ENCODE measurements at places on chromosomes 5 and 9.

GRCh38 chr9:127802576-127803443 is at the start of gene FPGS:
Gene FPGS (plus strand): TSS chr9:127802882. CDS start chr9:127802925, 43 bp downstream.
- DNase-seq = peak; percentile 94

- DNase-seq = no peak
Observed at GRCh38 chr5:154618696-154619095, 136.5 kb upstream of the LARP1 start.

DNA sequence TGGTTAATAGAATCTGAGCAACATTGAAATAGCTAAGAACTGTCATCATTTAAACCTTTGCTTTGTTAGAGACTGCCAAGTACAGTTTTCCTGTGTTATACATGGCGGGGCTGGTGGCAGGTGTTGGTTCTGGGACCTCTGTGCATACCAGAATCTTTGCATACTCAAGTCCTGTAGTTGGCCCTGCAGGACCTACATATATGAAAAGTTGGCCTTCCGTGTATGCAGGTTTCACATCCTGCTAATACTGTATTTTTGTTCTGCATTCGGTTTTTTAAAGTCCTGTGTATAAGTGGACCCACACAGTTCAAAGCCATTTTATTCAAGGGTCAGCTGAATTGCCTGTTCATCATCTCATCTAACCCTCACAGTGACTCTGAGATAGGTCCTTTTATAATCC is 36.4 kb downstream of the LARP1 start:
- DNase-seq = no peak

DNA sequence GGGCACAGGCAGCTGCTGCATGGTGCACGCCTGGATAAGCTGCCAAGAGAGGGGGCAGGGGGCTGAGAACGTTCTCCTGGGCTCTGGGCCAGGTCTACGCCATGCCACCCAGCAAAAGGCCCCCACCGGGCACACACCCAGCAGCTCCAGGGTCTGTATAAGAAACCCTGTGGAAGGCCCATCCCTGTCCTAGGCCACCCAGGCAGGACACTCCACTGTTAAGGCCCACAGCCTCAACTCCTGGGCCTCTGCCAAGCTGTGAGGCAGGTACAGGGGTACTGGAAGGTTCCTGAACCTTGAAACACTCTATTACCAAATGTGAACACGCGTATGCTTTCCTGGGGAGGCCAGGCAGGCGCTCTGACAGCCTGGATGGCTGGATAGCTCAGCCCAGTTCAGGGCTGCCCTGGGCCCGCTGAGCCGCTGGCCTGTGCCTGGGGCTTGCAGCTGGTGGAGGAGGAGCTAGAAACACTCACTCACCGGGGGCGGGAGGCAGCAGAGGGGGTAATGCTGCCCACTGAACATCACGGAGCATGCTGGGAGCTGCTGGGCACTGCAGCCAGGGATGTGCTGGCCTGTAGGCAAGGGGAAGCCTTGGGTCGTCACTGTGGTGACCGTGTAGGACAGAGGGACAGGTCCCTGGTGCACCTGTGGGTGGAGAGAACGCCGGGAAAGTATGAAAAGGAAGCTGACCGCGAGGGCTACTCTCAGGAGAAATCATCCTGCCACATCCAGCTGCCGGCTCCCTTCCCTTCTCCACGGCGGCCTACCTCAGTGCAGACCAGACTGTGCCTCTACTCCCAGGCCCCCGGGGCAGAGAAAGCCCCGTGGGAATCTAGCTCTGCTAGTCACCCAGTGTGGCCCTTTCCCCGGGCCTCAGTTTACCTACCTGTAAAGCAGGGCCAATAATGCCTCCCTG is 6.0 kb downstream of the RNF44 start:
- peak; percentile 81 for DNase-seq

GRCh38 chr5:152641970-152642805 is 237.1 kb upstream of the NMUR2 start:
- DNase-seq = no peak

- no peak for DNase-seq
Observed at GRCh38 chr9:109590966-109591365, 92.9 kb upstream of the PTPN3 start.

DNA sequence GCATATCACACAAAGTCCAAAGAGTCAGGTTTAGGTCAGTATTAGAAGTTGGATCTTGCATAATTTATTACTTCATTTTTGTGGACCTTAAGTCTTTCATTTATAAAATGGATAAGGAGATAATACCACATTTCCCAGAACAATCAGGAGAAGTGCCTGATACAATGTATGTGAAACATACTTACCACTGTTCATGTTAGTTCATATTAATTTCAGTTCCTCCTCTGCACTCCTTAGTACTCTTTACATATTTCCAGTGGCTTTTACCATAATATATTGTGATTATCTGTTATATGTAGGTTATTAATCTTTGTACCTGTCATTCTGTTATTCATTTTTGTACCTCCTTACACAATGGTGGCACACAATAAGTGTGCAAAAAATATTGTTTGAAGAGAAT is 214.4 kb downstream of the ARL15 start:
- no peak for DNase-seq

- DNase-seq = no peak
Observed at GRCh38 chr9:88661759-88662158, 126.8 kb downstream of the NXNL2 start.

GRCh38 chr5:10593531-10594181 is 29.8 kb downstream of the ANKRD33B start:
- DNase-seq = no peak

DNA sequence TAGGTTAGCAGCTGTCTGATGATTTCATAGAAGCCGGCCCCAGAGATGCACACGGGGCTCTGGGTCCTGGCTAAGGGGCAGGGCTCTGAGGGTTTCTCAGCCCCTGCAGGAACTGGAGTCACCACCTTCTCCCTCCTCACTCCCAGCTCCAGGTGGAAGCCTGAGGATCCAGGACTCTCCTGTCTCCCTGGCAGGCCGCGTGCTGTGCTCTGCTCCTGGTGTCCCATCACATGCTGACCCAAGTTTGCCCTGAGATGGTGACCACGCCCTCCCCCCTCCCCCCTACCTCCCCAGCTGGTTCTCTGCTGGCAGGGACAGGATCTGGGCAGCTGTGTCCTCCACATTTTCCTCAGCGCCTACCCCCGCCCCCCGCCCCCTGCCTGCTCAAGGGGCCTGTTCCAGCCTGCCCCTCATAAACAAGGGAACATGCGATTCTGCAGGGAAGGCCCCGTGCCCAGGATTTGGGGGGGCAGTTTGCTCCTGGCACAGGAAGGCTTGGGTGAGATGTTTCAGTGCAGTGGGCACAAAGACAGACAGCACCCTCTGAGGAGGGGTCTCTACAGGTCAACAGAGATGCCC is 87.4 kb downstream of the PSD2 start:
- peak; percentile 73 for DNase-seq

DNA sequence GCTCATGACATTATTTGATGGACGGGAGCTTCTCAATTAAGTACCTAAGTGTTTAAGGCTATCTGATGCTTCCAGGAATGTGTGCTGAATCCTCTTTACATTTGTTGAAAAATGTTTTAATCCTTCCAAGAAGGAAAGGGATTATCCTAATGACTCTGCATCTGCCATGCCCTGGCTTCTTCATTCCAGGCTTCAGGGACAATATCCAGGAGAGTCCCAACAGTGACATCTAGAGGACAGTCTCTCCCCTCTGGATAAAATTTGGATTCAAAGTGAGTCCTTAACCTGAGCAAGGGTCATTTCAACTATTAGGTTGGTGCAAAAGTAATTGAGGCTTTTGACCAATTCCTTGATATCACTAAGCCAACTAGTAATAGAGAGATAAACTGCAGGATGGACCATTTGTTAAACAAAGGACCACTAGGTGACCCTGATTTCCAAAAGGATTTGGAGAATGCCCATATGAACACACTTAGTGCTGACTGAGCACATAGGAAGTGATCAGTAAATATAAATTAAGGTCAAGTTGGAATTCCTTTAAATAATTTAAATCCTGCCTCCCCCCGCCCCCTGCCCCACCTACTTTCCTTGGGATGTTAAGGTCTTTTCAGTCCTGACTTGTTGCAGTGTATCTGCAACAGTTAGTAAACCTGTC is 19.1 kb downstream of the TNFSF8 start:
- DNase-seq = no peak

- no peak for DNase-seq
Observed at GRCh38 chr5:79829260-79829659, 139.6 kb downstream of the CMYA5 start.

GRCh38 chr5:6220346-6221088 is 157.8 kb downstream of the MED10 start:
- no peak for DNase-seq

GRCh38 chr5:111310711-111311620 is 86.8 kb downstream of the CAMK4 start:
- no peak for DNase-seq

DNA sequence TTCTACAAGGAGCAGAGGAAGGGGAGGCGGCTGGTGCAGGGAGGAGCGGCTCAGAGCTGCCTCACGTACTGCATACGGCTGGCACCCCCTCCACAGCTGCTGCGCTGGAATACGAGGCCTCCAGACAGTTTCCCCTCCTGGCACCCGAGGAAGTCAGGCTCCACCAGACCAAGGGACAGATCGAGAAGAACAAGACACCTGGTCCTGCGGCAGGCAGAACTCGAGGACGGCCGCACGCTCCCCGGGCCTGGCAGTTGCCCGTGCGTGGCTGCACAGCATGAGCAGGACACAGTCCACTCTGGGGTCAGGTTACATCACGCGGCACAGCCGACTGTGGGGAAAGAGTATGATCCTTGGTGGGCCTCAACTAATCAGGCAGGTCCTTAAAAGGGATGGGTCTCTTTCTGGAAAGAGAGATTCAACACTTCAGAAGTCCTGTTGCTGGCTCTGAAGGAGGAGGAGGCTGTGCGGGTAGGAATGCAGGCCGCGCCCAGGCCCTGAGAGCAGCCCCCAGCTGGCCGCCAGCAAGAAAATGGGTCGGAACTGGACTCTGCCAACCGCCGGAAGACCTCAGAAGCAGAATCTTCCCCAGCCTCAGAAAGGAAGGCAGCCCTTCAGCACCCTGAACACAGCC is 11.6 kb downstream of the UBAC1 start:
- DNase-seq = peak; percentile 62

- peak; percentile 8 for DNase-seq
Observed at GRCh38 chr5:180329138-180329435, 24.0 kb downstream of the GFPT2 start.

DNA sequence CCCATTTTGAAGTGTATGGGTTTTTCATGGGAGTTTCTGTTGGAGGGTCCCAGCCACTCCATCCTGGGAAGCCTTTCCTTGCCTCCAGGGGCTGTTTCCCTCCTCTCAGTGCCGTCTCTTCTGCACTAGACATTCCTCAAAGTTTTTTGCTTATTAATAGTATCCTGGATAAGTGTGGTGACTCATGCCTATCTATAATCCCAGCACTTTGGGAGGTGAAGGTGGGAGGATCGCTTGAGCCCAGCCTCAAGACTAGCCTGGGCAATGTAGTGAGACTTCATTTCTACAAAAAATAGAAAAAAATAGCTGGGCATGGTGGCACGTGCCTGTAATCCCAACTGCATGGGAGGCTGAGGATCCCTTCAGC is 43.1 kb downstream of the RALGPS1 start:
- DNase-seq = no peak

DNA sequence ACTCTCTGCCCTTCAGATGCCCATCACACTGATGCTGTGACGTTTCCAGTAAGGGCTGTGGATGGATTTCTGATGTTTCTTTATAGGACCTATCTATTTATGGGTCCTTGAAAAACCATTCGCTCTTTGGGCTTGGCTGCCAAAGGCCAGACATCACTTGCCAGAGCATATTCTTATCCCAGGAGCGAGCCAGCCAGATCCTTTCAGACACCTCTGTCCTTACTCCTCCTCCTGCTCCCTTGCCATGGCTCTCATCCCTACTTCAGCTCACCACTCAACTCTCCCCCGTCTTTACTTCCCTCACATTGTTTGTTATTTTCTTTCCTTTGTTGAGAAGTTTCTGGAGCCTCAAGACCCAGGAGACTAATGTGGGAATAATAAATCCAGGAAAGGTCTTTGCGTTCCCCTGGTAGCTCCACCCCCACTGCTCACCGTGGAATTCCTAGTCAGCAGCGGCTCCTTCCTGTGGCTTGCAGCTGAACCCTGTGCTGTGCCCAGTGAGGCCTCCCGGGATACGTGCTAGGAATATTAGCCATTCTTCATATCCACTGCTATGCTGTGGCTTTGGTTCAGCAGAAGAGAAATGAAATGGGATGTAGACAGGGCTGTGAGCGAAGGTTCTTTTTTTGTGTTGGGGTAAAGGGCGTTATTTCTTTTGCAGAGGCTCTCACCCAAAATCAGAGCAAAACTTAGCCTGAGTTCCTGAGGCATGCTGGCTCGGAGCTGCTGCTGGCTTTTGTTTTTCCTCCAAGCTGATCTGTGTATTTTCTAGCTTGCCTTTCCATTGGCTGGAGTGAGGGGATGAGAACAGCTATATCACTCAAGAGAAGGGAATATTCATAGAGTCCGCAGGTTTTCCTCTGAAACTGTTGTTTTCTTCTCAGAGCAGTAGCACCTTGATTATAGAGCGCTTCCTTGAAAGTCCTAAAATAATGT is 171.1 kb downstream of the SAXO1 start:
- DNase-seq = peak; percentile 93

DNA sequence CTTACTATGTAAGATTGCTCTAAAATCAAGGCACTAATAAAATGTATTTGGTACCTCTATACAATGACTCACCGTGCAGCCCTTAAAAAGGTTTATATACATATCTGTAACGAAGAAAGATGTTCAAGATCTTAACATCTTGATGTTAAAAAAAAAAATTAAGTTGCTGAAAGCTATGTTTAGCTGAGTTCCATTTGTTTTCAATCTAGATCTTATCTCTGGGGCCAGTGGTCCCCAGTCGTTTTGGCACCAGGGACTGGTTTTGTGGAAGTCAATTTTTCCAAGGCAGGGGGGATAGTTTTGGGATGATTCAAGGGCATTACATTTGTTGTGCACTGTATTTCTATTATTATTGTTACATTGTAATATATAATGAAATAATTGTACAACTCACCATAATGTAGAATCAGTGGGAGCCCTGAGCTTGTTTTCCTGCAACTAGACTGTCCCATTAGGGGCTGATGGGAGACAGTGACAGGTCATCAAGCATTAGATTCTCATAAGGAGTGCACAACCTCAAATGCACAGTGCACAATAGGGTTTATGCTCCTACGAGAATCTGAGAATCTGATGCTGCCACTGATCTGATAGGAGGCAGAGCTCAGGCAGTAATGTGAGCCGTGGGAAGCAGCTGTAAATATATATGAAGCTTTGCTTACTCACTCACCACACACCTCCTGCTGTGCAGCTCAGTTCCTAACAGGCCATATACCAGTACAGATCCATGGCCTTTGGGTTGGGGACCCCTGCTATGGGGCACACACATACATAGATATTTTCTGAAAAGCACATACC is 27.6 kb upstream of the TSLP start:
- no peak for DNase-seq

DNA sequence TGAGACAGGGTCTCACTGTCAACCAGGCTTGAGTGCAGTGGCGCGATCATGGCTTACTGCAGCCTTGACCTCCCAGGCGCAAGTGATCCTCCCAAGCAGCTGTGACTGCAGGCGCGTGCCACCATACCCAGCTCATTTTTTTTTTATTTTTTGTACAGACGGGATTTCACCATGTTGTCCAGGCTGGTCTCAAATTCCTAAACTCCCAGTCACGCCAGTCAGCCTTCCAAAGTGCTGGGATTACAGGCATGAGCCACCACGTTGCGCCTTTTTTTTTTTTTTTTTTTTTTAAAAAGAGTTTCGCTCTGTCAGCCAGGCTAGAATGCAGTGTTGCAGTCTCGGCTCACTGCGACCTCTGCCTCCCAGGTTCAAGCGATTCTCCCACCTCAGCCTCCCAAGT is 27.1 kb upstream of the SRP19 start:
- DNase-seq = no peak
